CD4-positive, alpha-beta T cell treated with Interferon alpha-2 for 1 hour (primary cell): ENCODE measurements at places on chromosomes 7 and 10.

DNA sequence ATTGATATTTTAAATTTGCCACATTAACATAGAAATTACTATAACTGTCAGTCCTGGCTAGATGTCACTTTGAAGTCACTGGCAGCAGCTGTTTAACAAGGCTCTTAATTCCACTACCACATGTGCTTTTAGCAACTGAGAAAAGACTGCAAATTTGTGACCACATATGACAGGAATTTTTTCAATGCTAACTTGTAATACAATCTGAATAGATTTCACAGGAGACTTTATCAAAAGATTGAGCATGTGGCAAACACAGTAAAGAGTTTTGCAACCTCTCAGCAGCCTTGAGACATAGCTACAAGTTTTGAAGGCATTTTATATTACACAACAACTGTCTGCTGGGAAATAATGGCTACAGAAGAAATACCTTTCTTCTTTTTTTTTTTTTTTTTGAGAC lies 73.0 kb downstream of the MICU1 start:
- no peak for DNase-seq

DNA sequence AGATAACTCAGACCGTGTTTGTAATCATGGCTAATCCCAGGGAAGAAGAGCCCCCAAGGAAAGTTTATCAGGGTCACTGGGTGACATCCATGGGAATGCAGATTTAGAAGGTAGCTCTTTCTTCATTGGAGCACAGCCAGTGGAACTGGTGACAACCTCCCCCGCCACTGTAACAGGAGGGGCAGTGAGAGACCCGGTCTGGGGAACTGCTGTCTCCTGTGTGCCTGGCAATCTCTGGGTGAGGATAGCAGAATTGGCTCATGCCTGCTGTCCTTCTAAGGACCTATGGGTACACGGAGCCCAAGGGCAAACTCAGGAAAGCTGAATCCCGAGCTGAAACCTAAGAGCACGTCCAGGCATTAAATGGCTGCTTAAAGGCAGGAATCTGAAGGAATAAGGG lies 341.6 kb downstream of the ABCA13 start:
- DNase-seq, result no peak

DNA sequence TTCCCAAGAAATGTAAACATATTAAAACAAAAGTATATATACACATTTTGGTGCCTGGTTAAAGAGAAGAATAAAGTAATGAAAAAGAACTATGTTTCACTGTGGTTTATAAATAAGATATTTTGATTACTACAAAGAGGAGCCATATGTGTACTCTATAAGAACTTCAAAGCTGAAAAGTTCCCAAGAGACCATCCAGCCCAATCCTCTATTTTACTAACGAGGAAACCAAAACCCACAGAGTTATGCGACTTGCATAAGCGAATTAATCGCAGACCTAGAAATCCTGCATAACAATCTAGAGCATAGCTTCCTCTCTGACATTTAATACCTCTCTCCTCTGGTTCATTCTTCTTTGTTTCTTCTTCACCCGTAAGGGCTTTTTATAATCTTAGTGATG lies 937.1 kb downstream of the CNTNAP2 start:
- no peak for DNase-seq

DNA sequence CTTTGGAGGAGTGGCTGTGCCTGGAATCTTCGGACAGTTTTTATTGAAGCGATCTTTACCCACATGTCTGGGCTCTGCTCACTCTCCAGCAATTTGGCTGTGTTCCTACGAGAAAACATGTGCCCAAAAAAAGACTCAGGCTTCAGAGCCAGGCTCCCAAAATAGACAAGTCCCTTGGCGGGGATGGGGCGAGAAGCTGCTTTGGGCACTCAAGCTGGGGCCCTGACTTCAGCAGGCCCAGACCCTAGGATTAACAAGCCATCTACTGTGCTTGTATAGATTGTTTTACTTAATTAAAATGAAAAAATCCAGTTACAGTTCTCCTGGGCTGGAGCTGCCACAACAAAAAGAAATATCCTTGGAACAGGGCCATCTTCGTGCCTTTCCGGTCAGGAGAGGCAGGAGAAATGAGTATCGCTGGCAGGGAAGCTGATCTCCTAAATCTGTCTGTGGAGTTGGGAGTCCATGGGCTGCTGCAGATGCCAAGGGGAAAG lies 51.4 kb upstream of the PDCD4 start:
- DNase-seq, result no peak

DNA sequence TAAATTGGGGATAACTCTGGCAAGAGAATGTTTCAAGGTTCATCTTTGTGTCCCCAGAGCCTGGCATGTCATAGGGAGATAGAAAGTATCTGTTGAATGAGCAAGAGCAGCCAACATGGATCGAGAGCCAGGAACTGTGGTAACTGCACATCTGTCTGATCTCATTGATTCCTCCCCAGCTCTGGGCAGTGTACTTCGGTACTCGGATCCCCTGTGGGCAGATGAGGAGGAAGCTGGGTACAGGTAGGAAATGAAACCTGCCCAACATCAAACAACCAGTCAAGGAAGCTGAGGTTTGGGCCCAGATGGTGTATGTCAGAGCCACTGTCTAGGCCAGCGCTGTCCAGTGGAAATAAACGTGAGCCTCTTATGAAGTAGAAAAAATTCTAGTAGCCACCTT lies 76.4 kb downstream of the GRK5 start:
- DNase-seq, result peak; percentile 68

- DNase-seq, result no peak
Measured at GRCh38 chr7:34058801-34059135, 153.4 kb downstream of the BMPER start.

- DNase-seq, result no peak
Measured at GRCh38 chr10:58384544-58384998, 639 bp upstream of the TFAM start.

DNA sequence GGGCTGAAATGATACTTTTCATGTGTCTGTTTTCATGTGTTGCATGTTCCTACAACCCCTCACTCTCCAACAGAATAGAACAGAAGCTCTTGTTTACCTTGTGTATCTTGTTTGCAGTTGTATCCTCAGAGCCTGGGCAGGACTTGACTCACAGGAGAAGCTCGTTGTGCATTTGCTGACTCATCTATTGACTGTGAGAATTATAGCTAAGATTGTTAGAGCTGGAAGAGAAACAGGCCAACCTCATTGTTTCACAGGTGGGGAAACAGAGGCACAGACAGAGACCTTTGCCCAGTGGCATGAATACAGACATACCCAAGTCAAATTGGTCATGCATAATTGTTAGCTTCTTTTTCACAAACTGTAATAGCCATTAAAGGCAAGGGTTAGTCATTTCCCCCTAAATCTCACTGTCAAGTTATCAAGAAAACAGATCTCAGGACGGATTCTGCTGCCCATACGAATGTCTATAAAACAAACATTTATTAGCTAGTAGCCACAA lies 4.6 kb upstream of the TSPAN15 start:
- no peak for DNase-seq

DNA sequence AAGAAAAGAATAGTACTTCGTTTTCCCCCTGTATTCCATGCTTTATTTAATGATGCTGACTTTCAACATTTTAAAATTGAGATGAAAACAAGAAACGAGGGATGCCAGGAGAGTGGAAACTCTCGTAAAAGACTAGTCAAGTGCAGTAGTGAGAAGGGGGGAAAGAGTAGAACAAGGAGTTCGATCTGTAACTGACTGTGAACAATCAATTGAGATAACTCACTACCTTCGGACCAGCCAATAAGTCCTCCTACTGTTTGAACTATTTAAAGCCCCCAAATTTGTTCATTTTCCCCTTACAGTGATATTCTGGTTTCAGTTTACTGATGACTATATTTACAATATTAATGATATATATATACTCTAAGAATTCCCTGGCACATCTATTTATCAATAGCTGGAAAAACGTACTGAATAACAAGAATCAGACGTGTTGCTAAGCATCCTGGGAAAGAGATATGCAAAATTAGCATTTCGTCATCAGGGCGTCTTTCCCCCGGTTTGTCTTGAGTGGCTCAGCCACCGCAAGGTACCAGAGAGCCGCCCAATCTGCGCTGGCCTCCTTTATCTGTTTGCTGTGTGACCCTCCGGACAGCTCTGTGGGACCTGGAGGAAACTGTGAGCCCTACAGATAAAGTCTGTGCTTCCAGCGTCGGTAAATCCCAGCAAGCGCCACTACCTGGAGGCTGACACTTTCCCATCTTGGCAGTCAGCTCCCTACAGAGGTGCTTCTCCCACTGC lies 41.1 kb downstream of the PDIA4 start:
- peak; percentile 91 for DNase-seq

DNA sequence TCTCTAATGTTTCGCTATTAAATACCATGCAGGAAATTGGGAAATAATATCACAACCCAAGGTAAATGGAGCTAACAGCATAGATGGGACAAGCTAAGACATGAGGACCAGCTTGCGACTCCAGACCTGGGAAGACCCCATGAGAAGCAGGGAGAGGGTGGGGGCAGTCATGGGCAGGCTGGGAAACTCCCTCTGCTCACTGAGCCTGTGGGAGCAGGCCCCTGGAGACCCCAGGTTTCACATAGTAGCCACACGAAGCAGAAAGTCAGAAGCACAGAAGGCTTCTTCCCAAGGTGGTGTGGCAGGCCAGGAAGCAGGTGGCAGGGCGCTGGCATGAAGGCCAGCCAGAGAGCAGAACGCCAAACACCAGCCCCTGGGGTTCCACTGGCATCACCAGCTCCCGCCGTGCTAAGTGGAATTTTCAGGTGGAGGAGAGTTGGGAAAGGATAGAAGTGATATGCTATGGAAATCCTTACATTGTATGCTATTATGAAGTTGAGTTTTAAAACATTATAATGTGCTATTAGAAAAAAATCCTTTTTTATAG lies 99.9 kb upstream of the RNF32 start:
- DNase-seq, result no peak
